ENCODE measurements at places on chromosomes 4 and X. TPM values are rescaled to one million over a fixed set of nuclear protein-coding genes. Genes with fewer than 3 reads are reported as not detected.

FSTL5 gene
- 0.02 TPM for total RNA-seq

EMCN gene
- not detected for total RNA-seq

CXCL6 gene
- total RNA-seq, result not detected

NUDT10 gene
- total RNA-seq, result 0.17 TPM

LRP2BP gene
- total RNA-seq, result 0.13 TPM

CDX4 gene
- not detected for total RNA-seq

MAGED4 gene
- total RNA-seq, result 2.8 TPM

STPG2 gene
- not detected for total RNA-seq
